ENCODE measurements at places on chromosomes 12 and 14. TPM values are rescaled to one million over a fixed set of nuclear protein-coding genes. Genes with fewer than 3 reads are reported as not detected.
A peak's percentile ranks its signal among the peaks of the same experiment; 100 is the strongest.

GRCh38 chr12:92341065-92341668 lies 195.5 kb upstream of the BTG1 start:
- DNase-seq: no peak

DNA sequence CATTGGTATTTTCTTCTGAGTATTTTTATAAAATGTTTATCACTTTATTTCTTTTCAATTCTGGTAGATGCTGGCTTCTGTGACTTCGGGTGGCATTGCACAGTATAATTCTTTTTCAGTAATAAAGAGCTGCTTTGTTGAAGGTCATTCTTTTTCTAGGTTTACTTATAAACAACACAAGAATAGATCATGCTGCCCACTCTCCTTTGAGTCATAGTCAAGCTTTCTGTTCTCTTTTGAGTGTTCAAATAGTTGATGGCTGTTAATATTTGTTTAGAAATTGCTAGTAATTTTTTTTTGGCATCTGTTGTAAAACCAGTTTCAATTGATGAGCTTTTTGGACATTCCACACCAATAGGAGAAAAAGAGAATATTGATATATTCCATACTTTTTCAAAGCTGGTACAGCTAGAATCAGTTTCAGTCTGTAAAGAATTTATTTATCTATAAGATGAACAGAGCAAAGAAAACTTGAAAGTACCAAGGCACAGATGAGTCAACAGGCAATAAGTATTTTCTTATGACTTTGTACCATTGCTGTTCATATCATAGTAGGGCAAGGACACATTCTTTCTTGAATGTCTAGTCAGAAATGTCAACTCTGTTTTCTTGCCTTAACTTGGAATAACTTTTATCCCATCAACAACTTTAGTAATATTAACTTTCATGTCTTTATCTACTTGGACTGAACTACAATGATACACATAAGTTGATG lies 513.0 kb upstream of the SEL1L start:
- DNase-seq: no peak

- DNase-seq: peak; percentile 92
Observed at GRCh38 chr12:53492830-53493609, 6.2 kb downstream of the MAP3K12 start.

GRCh38 chr12:21608196-21608595 lies 3.5 kb upstream of the GYS2 start:
- DNase-seq: no peak

DNA sequence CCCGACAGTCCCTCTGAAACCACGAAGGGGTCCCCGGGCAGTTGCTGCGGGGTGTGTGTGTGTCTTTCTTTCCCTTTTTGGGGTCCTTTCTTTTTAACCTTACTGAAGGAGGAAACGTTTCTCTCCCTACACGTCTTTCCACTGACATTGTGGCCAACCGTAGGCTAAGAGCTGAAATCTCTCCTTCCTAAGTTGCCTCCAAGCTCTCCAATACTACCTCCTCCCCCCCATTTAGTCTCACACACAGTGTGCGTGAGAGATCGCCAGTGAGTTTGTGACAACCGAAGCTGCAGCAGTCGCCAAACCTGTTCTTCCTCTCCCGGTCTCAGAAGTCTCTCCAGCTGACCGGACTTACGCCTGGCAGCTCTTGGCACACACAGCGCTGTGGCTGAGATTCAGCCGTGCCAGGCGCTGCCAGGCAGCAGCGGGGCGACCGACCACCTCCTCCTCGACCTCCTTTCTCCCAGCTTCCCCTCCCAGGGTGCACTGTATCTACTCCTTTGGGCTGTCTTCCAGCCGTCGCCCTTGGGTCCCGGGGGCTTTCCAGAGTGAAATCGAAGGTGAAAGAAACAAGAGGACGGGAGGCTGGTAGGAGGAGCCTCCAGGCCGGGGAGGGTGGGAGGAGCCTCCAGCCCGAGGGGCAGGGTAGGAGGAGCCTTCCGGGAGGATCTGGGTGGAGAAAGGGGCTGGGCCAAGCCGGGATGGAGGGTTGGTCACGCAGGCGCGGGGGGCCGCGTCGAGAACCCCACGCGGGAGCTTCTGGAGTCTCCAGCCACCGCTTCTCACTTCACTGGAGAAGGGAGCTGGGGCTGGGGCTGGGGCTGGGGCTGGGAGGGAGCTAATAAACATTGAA lies at the start of gene TMTC2:
Gene TMTC2 (plus strand): TSS at position 739 of the 853 bp plus-strand sequence.
- peak; percentile 95 for DNase-seq

DNA sequence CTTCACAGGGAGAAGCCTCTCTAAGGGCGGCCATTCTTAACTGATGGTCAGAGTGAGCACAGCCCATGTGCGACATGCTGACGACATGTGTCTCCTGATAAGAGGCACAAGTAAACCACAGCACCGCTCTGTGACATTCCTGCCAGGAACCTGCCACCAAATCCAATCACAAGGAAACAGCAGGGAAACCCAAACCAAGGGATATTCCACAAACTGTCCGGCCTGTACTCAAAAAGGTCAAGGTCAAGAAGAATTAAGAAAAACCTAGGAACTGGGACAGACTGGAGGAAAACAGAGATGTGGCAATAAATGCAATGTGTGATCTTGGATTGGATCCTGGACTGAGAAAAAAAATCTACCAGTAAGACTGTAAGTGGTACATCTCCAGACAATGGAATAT lies 91.9 kb downstream of the SYNE3 start:
- DNase-seq: no peak

- DNase-seq: no peak
Observed at GRCh38 chr12:104792570-104792969, 165.5 kb downstream of the SLC41A2 start.

DNA sequence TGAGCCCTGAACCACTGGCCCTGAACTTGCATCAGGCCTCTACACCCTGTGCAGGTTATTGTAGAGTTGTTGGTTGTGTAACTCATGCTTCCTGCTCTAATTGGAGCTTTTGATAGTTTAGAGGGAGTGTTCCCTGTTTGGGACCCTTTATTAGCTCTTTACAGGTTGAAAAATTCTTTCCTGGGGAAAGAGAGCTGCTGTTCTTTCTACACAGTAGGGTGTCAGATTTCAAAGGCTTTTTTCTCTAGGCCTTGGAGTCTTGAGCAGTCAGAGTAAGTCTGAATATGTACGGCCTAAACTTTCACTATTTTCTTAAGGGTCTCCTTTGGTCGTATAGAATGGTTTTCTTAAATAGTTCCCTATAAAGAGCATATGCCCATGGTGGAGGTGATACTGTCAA lies 60.8 kb upstream of the NEDD1 start:
- no peak for DNase-seq

DNA sequence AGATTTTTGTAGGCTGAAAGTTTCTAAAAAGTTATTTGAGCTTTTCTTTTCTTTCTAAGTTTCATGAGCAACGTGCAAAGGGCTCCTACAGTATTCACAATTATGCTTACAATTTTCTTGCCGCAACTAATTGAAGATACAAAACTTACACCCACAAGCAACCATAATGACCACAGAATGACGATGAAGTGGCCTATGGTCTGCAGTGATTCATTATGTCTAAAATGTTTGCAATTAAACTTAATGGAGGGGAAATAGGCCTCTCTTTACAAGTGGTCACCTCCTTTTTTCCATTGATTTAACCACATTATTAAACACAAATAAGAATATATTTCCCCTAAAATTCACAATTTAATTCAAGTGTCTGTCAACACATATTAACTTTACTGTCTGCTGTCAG lies 732.6 kb upstream of the FLRT2 start:
- DNase-seq: no peak

GRCh38 chr12:111976291-111976690 lies 36.7 kb downstream of the TMEM116 start:
- DNase-seq: no peak

- DNase-seq: no peak
Observed at GRCh38 chr12:52029685-52030084, 21.6 kb upstream of the NR4A1 start.

GRCh38 chr14:64467101-64467500 lies 1.8 kb downstream of the AKAP5 start:
- DNase-seq: no peak

DNA sequence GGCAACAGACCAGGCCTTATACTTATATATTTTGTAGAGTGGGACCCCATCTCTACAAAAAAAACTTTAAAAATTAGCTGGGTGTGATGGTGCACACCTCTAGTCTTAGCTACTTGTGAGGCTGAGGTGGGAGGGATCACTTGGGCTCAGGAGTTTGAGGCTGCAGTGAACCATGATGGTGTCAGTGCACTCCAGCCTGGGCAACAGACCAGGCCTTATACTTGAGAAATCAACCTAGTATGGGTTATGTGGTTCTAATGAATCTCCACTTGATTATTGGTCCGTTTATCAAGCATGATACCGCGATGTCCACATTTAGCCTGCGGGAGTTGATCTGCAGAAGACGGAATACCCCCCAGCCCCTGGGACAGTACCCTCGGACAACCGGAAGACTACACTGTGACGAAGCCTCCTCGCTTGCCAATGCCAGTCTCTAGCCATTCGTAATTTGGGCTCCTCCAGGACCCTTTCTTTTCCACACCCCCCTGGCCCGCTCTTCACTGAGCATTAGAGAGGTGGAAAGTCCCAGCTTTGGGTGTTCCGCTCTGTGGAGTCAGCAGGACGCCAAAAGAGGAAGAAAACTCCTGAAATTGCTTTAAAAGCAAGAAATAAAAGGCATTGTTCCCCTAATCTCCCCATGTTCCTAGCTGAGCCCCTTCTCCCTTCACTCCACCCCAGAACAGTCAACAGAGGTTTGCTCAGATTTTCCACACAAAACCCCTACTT lies 19.4 kb downstream of the LTBP2 start:
- DNase-seq: no peak

- no peak for DNase-seq
Observed at GRCh38 chr12:27554421-27555186, 30.6 kb downstream of the PPFIBP1 start.

- DNase-seq: no peak
Observed at GRCh38 chr12:166425-167075, 47.4 kb downstream of the SLC6A12 start.

DNA sequence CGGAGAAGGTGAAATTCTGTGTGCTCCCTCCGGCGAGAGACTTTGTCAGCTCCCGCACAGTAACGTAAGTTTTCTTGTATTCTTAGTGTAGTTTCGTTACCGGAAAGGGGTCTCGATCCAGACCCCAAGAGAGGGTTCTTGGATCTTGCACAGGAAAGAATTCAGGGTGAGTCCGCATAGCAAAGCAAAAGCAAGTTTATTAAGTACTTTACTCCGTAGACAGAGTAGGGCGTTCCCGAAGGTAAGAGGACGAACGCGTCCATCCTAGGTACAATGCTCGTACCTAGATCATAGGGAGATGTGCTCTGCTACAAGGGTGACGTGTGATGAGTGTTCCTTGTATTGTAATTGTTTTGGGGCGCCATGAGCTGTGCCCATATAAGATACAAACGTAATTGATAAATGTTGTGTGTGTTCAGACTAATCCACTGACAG lies 293 bp downstream of the IFI27L1 start:
- no peak for DNase-seq

GRCh38 chr12:125070661-125071390 lies 5.6 kb downstream of the AACS start:
- no peak for DNase-seq

DNA sequence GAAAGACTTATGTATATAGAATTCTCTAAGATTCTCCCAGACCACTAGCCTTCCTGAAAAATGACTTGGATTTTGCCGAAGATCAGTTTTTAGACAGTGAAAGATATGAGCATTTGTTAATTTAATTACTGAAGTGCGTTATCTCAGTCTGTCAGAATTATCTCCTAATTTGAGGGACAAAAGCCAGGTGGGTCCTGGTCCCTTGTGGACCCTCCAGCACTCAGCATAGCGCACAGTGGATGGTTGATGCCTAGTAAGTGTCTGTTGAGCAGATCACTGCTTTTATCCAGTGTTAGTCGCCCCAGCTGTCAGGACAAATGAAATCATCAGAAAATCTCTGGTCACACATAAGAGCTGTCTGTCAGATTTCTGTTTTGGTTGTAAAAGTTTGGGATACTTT lies 80.4 kb downstream of the EML1 start:
- no peak for DNase-seq

DNA sequence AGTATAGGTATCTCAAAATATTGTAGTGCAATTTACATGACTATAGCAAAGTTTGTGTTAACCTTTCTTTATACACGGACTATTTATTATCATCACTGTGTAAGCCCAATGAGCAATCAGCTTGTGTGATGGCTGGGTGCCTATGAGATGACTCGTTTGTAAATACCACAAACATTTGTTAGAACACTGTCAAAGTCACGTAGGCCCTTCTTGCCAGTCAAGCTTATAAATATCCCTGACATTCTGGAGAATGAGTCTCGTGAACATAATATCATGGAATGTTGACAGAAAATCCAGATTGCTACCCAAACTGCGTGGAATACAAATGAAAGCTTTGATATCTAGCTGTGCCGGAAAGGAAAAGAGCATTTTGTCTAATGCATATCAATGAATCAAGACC lies 648.3 kb upstream of the MDGA2 start:
- DNase-seq: no peak

- no peak for DNase-seq
Observed at GRCh38 chr12:18564306-18564705, 173.5 kb downstream of the PLCZ1 start.

DNA sequence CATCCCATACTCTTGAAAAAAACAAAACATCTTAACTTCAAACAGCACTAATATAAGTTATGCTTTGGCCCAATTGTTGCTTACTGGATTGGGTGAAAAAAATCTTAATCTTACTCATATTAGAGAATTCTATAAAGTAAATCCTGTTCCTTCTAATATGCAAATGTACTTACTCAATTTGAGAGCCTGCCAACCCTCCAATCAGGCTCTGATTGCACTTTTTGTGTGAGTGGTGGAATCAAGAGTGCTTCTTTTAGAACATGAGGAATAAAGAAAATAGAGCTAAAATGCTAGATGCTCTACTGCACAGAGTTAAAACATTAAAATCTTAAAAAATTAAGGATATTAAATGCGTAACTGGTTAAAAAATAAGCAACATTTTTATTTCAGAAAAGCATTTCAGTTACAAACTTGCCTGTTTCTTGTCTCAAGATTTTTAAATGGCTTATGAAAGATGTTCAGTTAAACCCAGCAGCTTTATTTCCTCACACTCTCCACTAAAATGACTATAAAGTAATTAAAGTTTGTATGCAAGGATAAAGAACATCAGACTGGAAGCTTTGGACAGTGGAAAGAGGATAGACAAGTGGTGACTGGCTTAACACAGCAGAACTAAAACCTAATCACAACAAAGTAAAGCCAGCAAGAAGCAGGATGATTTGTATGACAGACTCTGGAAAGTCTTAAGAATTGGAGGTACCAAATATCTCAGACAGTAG lies 177.5 kb downstream of the SLC2A13 start:
- no peak for DNase-seq

DNA sequence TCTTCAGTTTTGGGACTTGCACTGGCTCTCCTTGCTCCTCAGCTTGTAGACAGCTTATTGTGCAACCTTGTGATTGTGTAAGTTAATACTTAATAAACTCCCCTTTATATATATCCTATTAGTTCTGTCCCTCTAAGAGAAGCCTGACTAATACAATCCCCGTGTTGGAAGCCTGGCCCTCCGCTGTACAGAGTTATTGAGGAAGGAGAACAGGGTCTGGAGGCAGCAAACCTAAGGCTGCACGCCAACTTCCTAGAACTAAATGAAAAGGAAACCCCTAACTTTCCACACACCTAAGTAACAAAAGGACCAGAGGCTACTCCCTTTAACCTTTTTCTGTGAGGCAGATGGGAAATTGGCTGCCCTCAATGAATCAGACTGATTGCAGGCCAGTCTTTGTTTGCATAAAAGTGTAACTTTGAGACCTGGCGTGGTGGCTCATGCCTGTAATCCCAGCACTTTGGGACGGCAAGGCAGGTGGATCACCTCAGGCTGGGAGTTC lies 42.6 kb upstream of the LIMA1 start:
- DNase-seq: peak; percentile 85

GPR84 gene
- total RNA-seq: not detected

LRIG3 gene
- 10.8 TPM for total RNA-seq

KERA gene
- not detected for total RNA-seq

RPS6KL1 gene
- total RNA-seq: 4.6 TPM

KCNC2 gene
- 0.08 TPM for total RNA-seq

ARHGDIB gene
- 22.3 TPM for total RNA-seq

C12orf60 gene
- total RNA-seq: 0.33 TPM

Measured in left lobe of liver (tissue), 2 donors.